ENCODE measurements at places on chromosomes 1 and 21. TPM values are rescaled to one million over a fixed set of nuclear protein-coding genes. Genes with fewer than 3 reads are reported as not detected.

DNA sequence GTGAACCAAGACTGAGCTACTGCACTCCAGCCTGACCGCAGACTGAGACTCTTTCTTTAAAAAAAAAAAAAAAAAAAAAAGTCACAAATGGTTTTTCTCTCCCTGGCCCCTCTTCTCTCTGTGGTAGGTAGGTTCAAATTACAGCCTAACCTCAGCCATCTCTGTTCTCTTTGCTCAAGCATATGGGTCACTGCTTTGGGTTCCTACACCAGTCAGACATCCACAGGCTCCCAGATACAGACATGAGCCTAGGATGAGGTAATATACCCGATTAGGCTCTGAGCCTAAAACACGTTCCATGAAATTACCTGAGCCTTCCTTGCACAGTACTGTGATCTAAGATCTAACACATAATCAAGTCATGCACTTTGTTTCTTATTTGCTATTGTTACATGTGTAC is 90.5 kb upstream of the JAK1 start:
- DNase-seq: no peak

GRCh38 chr1:174358344-174358743 is 89.4 kb upstream of the GPR52 start:
- no peak for DNase-seq

- no peak for DNase-seq
Observed at GRCh38 chr21:29656504-29657239, 283.1 kb downstream of the GRIK1 start.

DNA sequence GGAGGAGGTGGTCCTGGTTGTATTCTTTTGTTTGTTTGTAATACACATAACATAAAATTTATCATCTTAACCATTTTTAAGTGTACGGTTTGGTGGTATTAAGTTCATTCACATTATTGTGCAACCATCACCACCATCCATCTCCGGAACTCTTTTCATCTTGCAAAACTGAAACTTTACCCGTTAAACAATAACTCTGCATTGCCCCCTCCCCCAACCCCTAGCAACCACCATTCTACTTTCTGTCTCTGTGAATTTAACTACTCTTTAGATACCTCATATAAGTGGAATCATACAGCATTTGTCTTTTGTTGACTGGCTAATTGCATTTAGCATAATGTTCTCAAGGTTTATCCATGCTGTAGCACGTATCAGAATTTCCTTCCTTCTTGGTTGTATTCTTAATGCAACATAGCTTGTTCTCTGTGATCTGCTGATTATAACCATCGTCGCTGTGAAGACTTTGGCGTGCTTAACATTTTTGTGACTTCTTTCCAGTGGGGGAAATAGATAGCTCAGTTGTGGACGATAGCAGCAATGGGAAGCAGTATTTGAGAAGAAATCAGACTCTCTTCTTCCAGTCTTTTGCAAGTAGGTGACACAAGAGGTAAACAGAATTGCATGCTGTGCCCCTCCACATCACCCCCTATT is 117.5 kb upstream of the HOOK1 start:
- DNase-seq: no peak

GRCh38 chr21:26027696-26028095 is 142.9 kb downstream of the APP start:
- DNase-seq: no peak

GRCh38 chr1:201480231-201481003 is 11.4 kb upstream of the PHLDA3 start:
- peak; percentile 93 for DNase-seq

- DNase-seq: no peak
Observed at GRCh38 chr1:217553949-217554509, 76.9 kb downstream of the GPATCH2 start.

- DNase-seq: no peak
Observed at GRCh38 chr1:100006688-100007087, 36.9 kb downstream of the SLC35A3 start.

DNA sequence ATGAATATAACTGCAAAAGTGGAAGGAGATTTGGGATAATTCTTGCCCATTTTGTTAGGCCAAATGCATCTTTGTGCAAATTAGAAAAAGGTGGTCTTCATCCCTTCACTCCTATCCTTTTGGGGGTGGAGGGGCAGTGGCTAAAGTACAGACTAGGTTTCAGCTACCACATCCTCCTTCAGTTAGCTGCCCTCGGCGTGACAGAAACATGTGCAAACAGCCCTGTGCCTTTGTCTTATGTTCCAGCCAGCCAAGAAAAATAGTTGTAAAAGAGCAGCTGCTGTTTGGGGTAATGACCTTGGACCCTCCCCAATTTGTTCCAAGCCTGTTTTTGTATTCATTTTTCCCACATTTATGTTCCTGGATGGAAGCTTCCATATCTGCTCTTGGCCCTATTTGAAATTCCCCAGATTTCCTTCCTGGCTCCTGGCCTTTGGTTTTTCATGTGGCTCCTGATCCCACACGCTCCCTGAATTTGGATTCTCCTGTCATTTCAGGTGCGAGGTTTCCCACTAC is 8.3 kb upstream of the LGALS8 start:
- no peak for DNase-seq

DNA sequence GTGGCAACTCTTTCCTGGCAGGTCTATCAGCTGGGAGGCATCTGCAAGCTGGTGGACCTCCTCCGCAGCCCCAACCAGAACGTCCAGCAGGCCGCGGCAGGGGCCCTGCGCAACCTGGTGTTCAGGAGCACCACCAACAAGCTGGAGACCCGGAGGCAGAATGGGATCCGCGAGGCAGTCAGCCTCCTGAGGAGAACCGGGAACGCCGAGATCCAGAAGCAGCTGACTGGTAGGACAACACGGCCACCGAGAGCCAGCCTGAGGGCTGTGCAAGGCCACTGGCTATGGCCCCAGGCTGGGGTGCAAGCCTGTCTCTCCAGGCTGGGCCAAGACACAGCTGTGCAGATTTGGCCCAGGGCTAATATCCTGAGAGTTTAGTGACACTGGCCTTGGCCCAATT is 34.2 kb downstream of the PKP1 start:
- DNase-seq: peak; percentile 35

DNA sequence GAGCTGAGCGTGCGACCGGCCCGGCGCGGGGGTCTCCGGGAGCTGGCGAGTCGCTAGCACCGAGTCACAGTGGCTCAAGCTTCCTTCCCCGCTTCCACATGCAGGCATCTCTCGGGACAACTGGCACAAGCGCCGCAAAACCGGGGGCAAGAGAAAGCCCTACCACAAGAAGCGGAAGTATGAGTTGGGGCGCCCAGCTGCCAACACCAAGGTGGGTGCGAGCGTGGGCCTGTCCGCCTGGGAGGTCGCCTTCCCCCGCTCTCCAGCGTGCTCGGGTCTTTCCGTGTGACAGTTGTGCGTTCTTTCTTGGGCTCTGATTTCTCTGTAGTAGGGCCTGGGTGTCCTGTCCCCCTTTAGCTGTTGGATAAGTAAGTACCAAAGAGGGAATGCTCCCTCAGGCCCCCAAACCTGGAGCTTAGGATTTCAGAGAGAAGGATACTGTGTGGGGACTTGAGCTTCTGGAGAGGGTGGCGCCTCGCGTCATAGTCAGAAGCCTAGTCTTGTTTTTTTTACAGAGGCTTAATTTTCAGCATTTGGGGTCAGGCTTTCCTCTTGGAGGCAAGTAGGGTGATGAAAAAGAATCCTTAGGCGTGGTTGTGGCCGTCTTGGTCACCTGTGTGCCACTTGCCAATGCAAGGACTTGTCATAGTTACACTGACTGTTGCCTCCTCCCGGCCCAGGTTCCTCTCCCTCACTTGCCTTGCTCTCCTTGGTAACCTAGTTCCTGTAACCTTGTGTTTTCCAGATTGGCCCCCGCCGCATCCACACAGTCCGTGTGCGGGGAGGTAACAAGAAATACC is 790 bp downstream of the RPS8 start:
- DNase-seq: no peak

- DNase-seq: no peak
Observed at GRCh38 chr1:52523376-52523775, 29.5 kb downstream of the TUT4 start.

ZFP69B gene
- 1.2 TPM for total RNA-seq

NUP133 gene
- 27.9 TPM for total RNA-seq

AMY1B gene
- not detected for total RNA-seq

NECTIN4 gene
- total RNA-seq: not detected

CCDC190 gene
- total RNA-seq: 0.35 TPM

SPRR2B gene
- not detected for total RNA-seq

SERPINC1 gene
- 0.46 TPM for total RNA-seq

AMY2A gene
- total RNA-seq: not detected

SYDE2 gene
- total RNA-seq: 20.7 TPM

CFAP141 gene
- total RNA-seq: not detected

SH2D1B gene
- 0.24 TPM for total RNA-seq

RHOU gene
- 5.4 TPM for total RNA-seq

Data from Right ventricle myocardium inferior (tissue), 1 donor.